ENCODE measurements at places on chromosomes 13 and 19.

- DNase-seq: no peak
Measured at GRCh38 chr13:42322806-42323205, 50.9 kb downstream of the AKAP11 start.

- DNase-seq: no peak
Measured at GRCh38 chr13:108734676-108735075, 105.3 kb downstream of the MYO16 start.

DNA sequence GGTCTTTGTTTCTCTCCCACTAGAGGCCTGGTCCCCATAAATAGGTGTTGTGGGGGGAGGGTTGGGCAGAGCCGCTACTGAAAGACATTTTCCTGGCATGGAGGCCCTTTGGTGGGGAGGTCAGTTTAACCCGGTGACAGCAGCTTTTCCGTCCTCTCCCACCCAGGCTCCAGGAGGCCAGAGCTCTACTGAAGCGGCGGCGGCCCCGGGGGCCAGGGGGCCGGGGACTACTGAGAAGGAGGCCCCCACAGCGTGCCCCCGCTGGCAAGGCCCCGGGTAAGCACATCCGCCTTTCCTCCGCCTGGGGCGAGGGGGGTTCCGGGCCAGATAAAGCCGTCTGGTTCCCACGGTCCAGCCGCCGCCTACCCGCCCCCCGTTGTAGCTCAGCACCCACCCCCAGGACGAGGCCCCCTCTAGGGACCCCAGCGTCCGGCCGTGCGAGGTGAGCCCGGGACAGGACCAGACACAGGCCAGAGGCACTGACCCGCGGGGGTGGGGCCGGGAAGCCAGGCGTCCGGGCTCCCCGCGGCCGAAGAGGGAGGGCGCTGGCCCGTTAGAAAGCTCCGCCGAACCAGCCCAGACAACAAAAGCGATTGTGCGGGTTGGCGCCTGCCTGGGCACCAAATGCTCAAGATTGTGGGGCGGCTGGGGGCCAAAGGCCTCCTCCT is 1.1 kb upstream of the LTBP4 start:
- DNase-seq: no peak

- DNase-seq: no peak
Measured at GRCh38 chr13:112712451-112713207, 22.8 kb downstream of the ATP11A start.

DNA sequence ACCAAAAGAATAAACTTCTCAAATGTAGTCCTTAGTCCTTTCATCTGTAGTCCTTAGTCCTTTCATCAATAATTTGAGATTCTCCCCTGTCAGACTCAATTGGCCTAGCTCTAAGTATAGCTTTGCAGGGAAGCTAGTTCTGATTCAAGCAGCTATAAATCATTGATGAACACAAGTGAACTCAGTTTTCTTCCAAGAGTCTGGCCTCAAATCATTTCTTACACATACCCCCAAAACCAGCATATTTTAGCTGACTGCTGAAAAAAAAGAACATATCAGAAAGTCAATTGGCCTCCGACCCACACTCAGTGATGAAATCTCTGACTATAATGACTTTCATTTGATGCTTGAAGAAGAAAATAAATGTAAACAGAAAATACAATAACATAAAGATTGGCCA is 64.9 kb downstream of the TNFSF11 start:
- DNase-seq: no peak
